ENCODE measurements at places on chromosomes 5 and 9. TPM values are rescaled to one million over a fixed set of nuclear protein-coding genes. Genes with fewer than 3 reads are reported as not detected.

- DNase-seq, result no peak
Measured at GRCh38 chr9:38212016-38212415, 143.0 kb upstream of the SHB start.

DNA sequence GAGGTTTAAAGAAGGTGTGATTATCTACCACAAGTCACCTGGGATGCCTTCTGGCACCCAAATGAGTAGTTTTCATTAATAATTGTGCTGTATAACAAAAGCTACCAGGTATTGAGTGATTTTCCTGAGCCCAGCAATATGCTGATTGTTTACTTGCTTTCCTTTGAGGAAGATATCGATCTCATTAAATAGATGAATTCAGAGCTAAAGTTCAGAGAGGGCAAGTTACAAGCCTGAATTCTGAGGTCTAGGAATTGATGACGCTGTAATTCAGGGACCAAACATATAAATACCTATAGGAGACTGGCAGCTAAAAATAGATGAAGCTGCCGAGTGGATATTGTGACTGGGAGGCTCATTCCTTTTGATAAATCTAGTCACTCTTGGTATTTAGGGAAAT, 1.1 kb downstream of the ERCC6L2 start:
- DNase-seq, result no peak

Gene PCDHGA8
- 0.51 TPM for total RNA-seq

Gene DDX4
- under 0.01 TPM for total RNA-seq

- no peak for DNase-seq
Measured at GRCh38 chr5:39584927-39585326, 160.1 kb upstream of the DAB2 start.

DNA sequence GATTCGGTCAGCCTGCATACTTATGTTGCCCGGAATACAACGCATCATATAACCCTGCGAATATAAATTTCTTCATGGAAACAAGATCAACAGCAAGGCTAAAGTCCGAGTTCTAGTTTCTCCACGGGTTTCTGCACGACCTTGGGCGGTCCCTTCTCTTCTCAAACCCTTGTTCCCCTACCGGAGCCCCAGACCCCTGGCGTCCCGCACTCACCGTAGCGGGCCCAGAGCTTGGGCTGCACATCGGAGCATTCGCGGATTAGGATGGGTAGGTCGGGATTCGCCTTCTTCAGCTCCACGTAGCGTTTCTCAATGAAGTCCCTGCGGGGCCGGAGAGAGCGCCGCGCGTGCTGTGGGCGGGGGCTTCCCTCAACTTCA, 399 bp downstream of the NDUFA2 start:
- DNase-seq, result no peak

DNA sequence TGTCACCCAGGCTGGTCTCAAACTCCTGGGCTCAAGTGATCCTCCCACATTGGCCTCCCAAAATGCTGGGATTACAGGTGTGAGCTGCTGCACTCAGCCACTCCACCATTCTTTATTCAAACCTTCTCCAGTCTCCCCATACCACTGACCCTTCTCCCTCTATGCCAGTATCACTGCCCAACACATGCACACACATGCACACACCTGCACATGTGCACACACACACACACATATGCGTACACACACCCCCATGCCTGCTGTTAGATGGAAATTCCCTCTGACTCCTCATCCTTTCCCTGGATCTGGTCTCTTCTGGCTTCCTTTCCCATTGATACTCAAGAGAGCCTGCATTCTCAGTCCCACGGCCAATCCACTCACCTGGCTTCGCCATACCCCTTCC, 170.0 kb downstream of the CRB2 start:
- DNase-seq, result no peak

GRCh38 chr9:19992556-19992955, 203.7 kb upstream of the SLC24A2 start:
- DNase-seq, result no peak

Gene HOMER1
- 20.5 TPM for total RNA-seq

GRCh38 chr5:174223355-174223754, 177.8 kb downstream of the NSG2 start:
- no peak for DNase-seq

GRCh38 chr5:114726131-114726530, 364.3 kb downstream of the KCNN2 start:
- no peak for DNase-seq

- DNase-seq, result no peak
Measured at GRCh38 chr9:107269681-107270080, 13.4 kb upstream of the RAD23B start.

- peak; percentile 58 for DNase-seq
Measured at GRCh38 chr9:70609542-70610286, 195.3 kb upstream of the KLF9 start.

Gene CDKN2B-AS1
- total RNA-seq, result 0.53 TPM

- DNase-seq, result no peak
Measured at GRCh38 chr5:35518104-35518503, 99.6 kb upstream of the SPEF2 start.

DNA sequence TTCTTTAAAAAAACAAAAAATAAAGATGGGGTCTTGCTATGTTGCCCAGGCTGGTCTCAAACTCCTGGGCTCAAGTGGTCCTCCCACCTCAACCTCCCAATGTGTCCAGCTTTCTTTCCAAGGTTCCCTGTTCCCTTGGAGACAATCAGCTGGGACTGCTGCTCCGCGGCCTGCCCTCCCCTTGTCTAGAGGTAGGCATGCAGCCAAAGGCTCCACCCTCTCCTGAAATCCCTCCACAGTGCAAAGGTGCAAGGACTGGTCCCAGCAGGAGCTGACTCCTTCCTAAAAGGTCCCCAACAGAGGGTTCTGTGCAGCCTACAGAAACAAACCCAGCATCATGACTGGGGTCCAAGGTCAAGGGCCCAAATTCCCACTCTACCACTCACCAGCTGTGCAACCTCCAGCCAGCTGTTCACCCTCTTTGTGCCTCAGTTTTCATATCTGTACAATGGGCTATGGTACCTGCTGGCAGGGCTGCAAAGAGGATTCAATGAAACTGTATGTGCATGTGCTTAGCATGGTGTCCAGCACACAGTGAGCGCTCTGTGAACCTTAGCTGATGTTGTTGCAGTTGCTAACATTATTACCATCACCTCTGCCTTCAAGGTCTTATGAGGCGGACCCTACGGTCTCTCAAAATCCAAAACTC, 47.5 kb downstream of the BARX1 start:
- DNase-seq, result no peak

DNA sequence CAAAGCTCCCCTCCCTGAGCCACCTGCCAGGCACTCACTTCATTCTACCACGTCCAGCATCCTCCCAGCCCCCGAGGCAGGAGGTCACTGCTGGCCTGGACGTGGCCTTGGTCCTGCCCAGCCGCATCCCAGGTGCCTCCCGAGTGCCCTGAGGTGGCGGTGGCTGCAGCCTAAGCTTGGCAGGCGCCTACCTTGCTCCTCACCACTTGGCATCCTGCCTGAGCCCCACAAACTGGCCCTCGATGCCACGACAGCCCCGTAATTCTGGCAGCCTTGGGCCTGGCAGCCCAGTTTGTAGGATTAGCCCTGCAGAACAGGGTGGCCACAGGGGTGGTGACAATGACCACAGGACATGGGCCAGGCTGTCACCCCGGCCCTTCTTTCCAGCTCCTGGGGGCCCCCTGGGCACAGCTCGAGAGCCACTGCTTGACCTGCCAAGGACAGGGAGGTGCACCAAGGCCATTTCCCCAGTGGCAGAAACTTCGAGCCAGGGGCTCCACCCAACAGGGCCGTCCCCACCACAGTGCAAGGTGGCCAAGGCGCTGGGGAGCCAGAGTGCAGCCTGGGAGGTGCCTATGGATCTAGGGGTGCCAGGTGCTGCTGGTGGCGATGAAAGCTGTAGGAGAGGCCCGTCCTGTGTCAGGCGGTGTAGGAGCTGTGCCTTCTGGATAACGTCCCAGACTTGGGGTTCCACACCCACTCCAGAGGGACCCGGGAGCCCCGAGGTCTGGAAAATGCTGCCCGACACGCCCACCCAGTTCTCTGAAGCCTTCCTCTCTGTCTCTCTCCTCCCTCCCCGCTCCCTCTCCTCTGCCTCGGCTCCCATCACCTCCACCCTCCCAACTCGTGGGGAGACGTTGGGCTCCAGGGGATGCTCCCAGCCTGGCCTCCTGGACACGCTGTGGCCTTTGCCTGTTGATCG, 18.4 kb downstream of the NKD2 start:
- no peak for DNase-seq

DNA sequence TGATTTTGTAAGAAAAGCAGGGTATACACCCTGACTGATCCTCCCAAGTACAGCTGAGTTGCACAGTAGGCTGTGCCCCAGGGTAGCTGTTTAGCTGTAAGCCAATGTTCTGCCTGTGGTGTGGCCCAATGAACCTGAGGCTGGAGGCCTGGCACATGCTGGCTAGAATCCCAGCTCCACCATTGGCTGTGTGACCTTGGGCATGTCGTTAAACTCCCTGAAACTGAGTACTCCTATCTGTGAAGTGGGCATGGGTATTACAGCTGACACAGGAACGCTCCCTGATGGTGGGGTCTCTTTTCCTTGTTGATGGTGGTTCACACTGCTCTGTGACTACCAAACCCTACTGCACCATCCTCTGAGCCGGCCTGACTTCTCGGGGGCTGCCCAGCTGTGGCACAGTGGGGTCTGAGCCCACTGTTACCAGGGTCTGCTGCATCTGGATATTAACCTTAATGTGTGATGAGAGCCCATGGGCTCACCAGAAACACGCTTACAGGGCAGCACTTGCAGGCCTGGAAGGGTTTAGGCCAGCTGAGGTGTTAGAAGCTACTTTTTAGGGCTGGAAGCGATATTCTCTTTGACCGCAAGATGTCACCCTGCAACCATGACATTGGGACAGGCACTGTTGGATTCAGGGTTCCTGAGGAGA, 7.0 kb upstream of the GADD45G start:
- DNase-seq, result peak; percentile 45

Gene MEIKIN
- total RNA-seq, result not detected

Gene ADCY2
- not detected for total RNA-seq

Gene PRR16
- total RNA-seq, result 0.53 TPM

DNA sequence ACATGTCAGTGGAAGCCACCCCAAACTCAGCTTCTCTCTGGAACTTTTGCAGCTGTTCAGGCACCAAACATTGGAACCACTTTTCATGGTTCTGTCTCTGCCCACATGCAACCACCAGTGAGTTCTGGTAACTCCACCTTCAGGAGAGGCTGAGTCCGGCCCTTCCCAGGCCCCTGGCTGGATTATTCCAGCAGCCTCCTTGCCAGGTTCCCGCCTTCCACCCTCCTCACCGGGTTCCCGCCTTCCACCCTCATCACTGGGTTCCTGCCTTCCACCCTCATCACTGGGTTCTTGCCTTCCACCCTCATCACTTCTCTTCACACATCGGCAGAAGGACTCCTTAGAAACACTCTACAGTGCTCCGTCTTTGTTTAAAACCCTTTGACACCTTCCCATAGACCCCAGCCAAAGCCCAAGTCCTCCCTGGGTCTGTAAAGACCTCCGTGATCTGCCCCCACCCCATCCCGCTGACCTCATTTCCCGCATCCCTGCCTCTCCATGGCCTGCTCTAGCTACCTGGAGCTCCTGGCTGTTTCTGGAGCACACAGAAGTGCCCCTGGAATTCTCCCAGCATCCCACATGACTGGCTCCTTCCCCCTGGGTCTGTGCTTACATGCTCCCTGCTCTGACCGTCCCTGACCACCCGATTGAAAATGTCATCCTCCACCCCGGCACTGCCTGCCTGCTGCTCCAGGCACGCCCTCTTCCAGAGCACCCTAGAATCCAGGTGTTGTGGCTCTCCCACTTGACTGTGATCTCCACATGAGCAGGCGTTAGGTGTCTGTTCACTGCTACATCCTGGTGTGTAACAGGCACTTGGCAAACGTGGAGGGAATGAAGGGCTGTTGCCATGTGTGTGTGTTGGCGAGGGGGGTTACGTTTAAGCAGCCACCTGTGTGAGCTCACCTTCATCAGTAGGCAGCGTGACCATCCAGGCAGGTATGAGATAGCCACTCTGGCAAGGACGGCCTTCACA, 17.7 kb downstream of the ROPN1L start:
- DNase-seq, result no peak

DNA sequence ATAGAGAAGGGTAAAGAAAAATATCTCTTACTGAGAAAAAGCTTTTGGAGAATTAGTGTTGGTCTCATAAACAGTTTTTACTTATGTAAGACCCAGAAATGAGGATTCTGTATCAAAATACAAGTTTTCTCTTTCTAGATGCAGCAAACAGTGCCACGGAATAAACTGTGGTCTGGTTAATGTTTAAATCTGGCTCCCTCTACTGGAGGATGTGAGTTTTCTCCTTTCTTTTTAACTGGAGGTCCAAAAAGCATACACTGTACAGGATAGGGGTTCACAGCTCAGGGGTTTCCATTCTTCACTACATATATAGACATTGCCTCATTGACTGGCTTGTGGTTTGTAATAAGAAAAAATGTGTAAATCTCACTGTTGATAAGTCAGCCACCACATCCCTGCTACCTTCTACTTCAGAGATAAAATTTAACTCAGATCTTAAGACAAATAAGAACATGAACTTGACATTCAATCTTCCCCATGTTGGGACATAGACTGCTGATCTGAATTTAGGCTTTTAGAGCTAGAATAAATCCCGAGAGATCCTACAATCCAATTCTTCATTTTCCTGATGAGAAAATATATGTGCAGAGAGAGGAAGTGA, 98.9 kb downstream of the CFAP95 start:
- peak; percentile 61 for DNase-seq

Gene FLT4
- total RNA-seq, result under 0.01 TPM

GRCh38 chr5:162886717-162887116, 550.7 kb upstream of the CCNG1 start:
- no peak for DNase-seq

GRCh38 chr5:147743678-147744374, 38.7 kb downstream of the JAKMIP2 start:
- DNase-seq, result no peak

Gene PCDHB2
- 1.1 TPM for total RNA-seq

Gene HSD17B3
- 1.2 TPM for total RNA-seq

Gene HMGCR
- total RNA-seq, result 124 TPM

- DNase-seq, result peak; percentile 80
Measured at GRCh38 chr9:78023003-78023741, 8.4 kb downstream of the GNAQ start.

DNA sequence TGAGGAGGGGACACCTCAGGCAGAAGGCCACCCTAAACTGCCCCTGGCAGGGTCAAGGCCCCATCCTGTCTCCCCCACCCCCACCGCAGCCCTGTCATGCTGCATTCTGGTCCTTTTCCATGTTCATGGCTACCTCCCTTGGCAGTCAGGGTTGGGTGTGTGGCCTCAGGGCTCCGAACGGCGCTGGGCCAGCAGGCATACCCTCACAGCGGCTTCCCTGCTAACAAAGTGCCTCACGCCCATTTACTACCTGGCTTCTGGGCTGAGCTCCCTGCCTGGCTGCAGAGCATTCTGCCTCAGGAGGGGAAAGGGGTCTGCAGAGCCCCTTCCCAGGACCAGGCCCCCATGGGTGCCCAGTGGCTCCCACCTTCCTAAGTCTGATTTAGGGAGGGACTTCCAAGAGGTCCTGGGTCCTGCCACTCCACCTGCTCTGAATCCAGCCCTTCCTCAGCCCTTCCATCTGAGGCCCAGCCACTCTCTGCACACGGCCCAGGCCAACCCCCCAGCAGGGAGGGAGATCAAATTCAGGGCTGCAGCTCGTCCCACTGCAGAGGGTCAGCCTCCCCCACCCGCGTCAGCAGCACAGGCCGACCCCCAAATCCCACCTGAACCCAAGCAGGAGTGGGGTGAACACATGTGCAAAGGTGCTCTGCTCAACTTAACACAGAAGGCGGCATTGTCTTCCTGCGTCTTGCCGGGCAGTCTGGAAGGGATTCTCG, 115.9 kb upstream of the PHYKPL start:
- DNase-seq, result no peak

GRCh38 chr5:141155540-141156374, 5.9 kb downstream of the PCDHB6 start:
- DNase-seq, result no peak

Gene TBCA
- 112 TPM for total RNA-seq

Gene ASB6
- 9.2 TPM for total RNA-seq
